ENCODE measurements at places on chromosomes 4 and X.

DNA sequence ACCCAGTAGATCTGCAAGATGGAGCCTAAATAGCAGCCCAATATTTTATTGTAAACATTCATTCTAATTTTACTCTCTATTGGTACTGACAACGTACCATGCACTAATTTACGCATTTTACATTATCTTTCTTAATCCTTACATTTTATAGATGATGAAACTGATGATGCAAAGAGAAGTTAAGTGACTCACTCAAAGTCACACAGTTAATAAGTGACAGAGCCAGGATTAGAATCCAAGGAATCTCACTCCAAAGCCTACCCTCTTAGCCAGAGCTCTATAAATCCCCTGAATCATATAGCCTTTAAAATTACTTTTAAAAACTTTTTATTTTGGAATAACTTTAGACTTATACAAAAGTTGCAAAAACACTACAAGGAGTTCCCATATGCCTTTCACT lies 37.6 kb downstream of the PHKA1 start:
- DNase-seq = no peak

DNA sequence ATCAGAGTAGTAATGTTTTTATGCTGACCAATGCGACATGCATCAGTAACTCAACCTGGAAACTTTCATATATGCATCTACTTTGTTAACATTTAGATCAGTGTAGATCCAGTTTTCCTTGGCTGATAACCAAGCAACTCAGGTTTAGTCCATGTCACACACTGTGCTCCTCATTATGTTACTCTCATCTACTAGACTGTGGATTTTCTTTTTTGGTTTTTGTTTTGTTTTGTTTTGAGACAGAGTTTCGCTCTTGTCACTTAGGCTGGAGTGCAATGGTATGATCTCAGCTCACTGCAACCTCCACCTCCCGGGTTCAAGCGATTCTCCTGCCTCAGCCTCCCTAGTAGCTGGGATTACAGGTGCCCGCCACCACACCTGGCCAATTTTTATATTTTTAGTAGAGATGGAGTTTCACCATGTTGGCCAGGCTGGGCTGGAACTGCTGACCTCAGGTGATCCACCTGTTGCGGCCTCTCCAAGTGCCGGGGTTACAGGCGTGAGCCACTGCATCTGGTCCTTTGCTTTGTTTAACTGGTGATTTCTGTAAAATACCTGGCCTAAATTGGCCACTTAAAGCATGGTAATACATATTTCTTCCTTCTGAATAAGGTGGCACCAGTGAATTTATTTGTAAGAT lies 48.6 kb downstream of the SMARCAD1 start:
- DNase-seq = no peak

DNA sequence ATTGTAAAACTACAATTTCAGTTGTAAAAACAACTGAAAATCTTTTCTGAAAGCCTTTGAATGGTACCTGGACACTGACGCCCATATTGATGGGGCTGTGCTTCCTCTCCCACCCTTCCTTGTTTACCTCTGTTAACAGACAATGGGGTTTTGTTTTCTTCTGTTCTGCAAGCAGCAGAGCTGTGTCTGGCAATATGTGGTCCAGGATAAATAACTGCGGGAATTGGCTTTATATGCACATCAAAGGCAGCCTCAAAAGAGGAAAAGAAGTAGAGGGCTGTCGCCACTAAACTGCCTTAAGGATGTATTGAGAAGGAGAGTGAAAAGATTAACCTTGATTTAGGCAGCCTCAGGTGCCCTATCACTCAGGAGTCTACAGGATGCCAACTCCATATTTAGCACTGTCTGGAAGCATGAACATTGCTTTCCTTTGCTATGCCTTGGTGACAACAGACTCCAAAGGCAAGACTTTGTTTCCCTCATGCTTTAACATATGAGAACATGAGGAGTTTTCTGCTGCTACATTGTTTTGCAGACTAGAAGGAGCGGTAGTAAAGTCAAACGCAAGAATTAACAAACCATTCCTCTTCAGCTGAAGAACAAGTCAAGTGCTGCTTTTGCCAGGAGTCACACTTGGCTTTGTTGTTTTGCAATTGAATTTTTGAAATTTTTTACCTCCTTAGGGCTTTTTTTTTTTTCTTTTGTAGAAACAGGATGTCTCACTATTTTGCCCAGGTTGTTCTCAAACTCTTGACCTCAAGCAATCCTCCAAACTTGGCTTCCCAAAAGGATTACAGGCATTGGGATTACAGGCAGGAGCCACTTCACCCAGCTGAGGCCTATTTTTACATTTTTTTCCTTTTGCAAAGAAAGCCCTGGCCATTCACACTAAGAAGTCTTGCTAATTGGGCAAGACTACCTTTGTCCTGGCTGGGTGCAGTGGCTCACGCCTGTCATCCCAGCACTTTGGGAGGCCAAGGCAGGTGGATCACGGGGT lies 3.0 kb downstream of the IL21 start:
- no peak for DNase-seq

DNA sequence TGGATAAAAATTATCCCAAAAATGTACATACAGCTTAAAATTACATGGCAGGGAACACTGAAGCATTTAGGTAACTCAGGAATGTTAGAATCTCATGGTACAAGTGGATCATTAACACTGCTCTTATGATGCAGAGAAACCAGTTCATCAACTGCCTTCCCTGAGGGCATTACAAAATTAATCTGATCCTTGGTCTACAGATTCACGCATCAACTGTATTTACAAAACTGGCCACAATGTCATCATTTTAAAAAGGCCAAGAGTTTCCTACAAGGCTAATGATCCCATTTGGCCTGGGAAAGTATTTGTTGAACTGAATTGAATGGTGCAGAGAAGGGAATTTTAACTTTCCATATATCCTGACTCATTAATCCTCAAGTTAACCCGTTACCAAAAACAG lies 84.6 kb downstream of the TSPAN5 start:
- DNase-seq = no peak

DNA sequence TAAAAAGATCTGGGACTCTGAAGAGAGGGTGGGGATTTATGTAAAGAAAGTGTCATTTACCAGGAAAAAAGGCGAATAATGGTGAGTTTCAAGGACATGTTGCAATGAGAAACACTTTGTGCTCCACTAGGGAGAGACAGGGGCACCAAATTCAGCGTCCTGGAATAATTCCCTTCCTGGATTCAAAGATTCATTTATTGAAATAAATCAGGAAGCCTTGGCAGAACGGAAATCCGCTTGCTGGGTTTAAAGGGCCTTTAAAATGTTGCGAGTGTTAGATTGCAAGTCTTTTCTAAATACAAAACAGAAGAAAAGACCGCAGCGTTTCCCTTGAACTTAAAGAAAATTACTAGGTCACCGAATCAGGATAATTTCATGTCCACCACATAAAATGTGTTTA lies 3.8 kb upstream of the ZIC3 start:
- DNase-seq = no peak

DNA sequence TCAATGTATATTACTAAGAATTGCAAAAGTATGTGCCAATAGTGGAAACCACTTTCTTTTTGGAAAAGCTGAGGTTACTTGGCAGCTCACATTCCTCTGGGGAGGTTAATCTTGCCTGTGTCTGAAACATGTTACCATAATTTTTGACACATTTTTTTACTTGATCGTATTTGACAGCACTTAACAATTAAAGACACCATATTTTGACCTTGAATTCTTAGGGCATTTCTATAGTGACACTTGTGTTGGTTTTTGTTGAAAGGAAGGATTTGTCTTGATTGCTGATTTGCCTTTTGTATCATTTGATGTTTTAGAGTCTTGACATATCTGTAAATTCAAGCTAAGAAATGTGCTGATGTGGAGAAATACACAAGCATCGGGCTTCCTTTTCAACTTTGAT lies 2135.5 kb downstream of the PCDH7 start:
- DNase-seq = no peak

- DNase-seq = no peak
Measured at GRCh38 chr4:179583221-179583620, 2141.0 kb upstream of the AGA start.

DNA sequence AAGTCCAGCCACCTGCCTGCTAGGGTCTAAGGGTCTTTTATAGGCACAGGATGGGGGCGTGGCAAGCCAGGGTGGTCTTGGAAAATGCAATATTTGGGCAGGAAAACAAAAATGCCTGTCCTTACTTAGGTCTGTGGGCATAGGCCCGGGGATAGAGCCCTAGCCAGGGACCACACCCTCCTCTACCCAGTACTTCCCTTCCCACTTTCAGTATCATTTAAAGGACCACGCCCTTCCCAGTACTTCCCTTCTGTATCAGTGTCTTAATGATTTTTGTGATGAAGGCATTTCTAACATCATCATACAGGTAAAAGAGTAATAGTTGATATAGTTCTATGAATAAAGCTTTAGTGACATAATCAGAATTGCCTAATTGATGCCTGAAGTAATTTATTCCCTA lies 11.4 kb downstream of the BANK1 start:
- no peak for DNase-seq

GRCh38 chr4:158810487-158811215 lies 41.8 kb downstream of the FNIP2 start:
- DNase-seq = no peak

GRCh38 chrX:95218976-95219375 lies 1465.7 kb upstream of the DIAPH2 start:
- DNase-seq = no peak

- DNase-seq = no peak
Measured at GRCh38 chr4:22895482-22895881, 202.7 kb downstream of the GBA3 start.

DNA sequence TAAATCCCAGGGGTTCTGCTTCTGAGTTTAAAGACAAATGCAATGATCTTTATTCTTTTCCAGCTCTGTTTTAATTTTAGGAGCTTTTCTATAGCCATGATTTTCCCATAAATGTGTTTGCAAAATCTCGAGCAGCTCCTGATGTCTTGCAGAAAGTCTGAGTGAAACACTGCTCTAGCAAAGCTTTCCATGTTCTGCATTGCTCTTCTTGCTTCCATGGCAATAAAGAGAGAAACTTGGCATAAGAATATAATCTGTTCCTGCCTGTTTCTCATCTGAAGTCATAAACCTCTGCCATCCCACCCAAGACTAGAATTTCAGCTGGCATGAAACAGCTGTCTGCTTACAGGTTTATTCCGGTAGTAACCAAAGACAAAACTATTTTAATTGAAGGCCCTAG lies 254.5 kb downstream of the SPRY1 start:
- no peak for DNase-seq

- no peak for DNase-seq
Measured at GRCh38 chr4:173573286-173573685, 43.3 kb upstream of the HAND2 start.

- no peak for DNase-seq
Measured at GRCh38 chr4:15413623-15414019, 14.2 kb upstream of the C1QTNF7 start.

- DNase-seq = peak; percentile 74
Measured at GRCh38 chr4:24890561-24891126, 22.2 kb downstream of the CCDC149 start.

DNA sequence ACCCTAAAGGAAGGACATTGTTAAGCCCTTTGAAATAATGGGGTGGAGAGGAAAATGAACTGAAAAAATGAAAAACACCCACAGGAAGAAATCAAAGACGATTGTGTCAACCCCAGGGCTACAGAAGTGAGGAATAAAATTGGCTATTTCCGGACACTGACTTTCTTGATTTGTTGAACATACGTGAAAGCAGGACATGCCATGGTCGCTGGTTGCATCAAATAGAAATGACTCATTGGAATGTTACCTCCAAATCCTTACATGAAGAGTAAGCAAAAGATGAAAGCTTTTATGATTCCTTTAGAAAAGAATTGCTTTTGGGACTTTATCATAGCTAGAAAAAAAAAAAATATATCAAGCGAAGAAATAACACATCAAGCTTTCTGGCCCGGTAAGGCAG lies 75.3 kb downstream of the DCUN1D4 start:
- no peak for DNase-seq

GRCh38 chrX:142001934-142002333 lies 98.2 kb downstream of the MAGEC1 start:
- no peak for DNase-seq

DNA sequence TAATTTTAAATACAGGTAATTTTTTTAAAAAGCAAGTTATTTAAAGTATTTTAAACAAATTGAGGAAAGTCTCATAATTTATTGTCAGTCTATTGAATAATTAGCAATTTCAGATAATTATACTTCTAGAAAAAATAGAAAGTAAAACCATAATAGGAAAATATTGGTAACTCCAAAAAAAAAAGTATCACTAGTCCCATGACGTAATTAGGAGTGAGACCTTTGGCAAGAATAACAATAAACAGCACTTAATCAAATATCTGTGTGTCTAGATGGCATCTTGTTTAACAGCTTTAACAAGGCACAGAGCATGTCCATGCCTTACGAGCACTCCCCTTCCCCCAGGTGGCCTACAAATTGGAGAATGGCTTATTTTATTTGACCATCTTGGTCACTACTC lies 1683.6 kb upstream of the AGA start:
- DNase-seq = no peak

GRCh38 chr4:39146211-39146610 lies 36.1 kb upstream of the WDR19 start:
- no peak for DNase-seq

- DNase-seq = no peak
Measured at GRCh38 chr4:81572402-81572801, 100.7 kb upstream of the RASGEF1B start.

GRCh38 chr4:180696460-180697092 lies 1546.6 kb upstream of the TENM3 start:
- DNase-seq = no peak

- no peak for DNase-seq
Measured at GRCh38 chr4:74206088-74206825, 48.3 kb downstream of the MTHFD2L start.

- DNase-seq = no peak
Measured at GRCh38 chr4:18022572-18023050, 1.1 kb upstream of the LCORL start.

GRCh38 chrX:6849716-6850414 lies 297.6 kb upstream of the STS start:
- no peak for DNase-seq

DNA sequence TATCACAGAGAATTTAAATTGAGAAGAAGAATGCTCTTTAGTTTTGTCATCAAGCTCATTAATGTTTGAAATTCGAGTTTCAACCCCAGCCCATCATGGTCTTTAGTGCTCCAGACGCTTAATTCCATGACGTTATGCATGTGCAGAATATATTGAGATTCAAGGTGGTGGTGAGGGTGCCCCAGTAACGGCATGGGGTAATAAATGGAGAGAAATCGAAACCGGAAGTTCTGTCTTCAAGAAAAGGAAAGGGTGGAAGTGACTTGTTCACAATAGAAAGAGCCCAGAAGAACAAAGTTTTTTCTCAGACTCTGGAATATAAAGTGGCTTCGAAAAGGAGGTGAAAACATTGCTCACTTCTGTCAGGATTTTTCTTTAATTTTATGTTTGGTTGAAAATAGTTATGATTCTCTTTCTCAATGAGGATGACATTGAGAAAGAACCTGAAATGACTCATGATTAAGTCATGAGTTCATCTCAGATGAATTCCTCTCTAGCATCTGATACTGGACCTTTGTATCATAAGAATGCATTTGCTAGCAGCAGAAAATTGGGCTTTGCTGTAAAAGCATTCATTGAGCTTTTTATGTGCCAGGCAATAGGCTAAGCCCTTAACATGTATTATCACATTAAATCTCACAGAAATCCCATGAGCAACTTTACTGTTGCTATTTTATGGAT lies 779 bp upstream of the DDX60L start:
- no peak for DNase-seq

- no peak for DNase-seq
Measured at GRCh38 chr4:3283483-3283882, 9.3 kb upstream of the RGS12 start.

- no peak for DNase-seq
Measured at GRCh38 chr4:74890341-74890740, 42.6 kb upstream of the PARM1 start.

Data from NCI-H1436 treated with DMSO at 0.1 percent for 48 hours (cell line).